ENCODE measurements at places on chromosomes 11 and 22. TPM values are rescaled to one million over a fixed set of nuclear protein-coding genes. Genes with fewer than 3 reads are reported as not detected.
A peak's percentile ranks its signal among the peaks of the same experiment; 100 is the strongest.

- no peak for DNase-seq
These were observed 15.6 kb downstream of the TMEM123 start for GRCh38 chr11:102436976-102437375.

DNA sequence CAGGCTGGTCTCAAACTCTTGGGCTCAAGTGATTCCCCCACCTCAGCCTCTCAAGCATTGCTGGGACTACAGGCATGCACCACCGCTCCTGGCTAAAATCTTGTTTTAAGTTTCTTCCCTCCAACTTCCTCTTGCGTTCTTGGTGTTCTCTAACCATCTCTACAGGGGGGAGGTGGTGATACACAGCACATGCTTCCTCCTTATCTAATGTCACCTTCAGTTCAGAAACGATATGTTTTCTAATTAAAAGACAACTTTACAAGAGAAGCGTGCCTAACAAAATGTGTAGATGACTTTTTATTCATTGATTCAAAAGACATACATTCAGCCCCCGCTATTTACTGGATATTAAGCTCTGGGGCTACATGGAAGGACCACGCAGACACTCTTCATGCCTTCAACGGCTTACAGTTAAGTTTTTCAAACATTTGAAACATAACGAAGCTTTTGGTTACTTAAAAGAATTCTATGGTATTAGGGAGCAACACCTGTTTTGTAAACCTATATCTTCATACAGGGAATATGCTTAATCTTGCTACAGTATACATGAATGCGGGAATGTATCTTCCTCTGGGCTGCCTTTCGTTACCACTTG is 933 bp upstream of the DLAT start:
- peak; percentile 37 for DNase-seq

DNA sequence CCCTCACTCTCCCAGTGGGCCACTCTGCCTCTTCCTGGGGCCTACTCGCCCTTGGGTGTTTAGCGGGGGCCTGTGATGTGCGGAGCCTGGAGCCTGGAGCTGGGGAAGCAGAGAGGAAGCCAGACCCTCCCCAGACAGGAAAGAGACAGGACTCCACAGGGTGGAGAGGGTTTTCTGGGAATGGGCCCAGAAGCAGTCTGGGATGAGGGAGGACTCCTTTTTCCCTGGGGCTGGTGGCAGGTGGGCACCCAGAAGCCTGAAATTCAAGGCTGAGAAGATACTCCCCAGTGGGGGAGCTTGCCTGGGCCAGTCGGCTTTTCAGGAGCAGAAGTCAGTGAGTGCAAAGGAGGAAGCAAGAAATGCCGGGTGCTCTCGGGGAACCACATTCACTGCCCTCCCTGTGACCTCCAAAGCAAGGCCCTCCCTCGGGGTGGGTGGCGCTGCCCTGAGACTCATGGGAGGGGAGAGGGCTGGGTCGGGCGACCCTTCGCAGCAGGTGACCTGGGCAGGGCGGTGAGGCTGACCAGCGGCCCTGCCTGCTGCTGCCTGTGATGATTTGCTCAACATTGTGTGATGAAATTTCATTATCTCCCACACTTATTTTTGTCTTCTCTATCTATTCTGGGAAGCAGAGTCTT is 1377.4 kb downstream of the BRD1 start:
- no peak for DNase-seq

DNA sequence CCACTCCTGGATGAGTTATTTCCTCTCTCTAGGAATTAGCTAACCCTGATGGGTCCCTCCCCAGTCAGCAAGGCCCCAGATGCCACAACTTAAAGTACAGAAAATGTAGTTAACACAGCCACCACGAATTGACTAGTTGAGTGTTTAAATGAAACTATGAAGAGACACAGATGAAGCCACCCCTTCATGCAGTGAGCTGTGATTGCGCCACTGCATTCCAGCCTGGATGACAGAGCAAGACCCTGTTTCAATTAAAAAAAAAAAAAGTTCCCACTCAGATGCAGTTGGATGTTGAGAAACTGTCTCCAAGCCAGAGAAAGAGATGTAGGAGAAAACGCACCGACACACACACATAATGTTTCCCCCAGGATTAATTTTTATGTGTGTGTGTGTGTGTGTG is 53.3 kb downstream of the SCN3B start:
- DNase-seq = no peak

DNA sequence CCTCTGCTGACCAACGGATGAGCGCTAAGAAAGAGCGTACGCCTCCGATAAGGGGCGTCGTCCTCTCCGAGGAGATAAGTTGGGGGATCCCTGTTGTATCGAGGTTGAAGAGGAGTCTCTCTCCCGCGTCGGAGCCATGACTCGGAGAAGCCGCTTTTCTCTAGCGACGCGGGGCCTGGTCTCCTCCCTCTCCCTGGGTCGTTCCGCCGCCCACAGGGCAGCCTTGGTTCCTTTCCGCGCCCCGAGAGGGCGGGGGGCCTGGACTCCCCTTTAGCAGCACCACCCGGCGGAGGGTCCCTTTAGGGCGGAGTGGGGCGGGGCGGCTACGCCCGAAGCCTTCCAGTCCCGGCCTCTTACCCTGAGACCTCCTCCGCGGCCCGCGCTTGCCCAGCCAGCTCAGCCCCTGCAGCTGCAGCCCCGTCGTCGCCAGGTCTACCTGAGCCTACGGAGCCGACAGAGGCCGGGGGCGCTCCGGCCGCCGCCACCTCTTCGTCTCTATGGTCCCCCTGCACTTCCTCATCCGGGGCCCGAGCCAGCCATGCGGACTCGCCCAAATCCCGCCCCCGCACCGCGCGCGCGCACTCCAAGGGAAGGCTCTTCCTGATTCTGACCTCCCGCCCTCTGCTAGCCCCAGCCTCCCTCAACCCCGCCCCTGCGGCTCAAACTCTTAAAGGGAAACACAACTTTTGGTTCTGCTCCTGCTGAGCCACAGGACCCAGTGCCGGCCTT is at the start of gene PRR14L:
PRR14L (minus strand) TSS at position 497 of the 729 bp plus-strand sequence. CDS start 11,272 bp downstream, outside the sequence.
- peak; percentile 84 for DNase-seq

DNA sequence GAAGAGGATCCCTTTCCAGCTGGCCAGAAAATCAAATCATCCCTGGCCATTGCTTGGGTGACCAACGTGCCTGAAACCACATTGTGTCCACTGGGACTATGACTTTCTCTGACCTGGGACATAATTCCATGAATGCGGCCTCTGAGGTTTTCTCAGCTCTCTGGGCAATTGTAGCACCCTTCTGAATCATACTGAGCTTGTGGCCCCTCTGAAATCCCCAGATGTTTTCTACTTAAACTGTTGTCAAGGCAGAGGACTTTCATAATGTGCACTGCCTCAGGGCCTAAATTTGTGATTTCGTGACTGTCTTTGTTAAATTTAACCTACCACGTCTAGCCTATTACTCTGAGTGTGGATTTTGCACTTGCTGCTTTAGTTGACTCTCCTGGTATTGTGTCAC is 321.1 kb upstream of the PLET1 start:
- no peak for DNase-seq

GRCh38 chr11:106121570-106122320 is 44.3 kb downstream of the AASDHPPT start:
- no peak for DNase-seq

DNA sequence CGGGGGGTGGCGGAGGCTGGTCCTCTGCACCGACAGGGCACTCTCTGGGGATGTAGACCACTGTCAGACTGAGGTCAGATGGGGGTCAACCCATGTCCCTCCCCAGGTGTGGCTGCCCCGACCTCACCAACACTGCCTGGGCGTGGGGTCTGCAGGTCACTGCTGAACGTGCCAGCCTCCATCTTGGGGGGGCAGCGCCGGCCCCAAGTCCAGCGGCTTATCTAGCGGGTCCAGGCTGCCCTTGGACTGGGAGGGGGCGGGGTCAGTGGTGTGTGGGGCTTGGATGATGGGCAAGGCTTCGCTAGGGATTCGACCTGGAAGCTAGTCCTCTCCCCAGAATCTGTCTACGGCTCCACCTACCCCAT is 178.2 kb downstream of the IGLL1 start:
- DNase-seq = peak; percentile 39

GRCh38 chr11:8241373-8242117 is 22.1 kb downstream of the LMO1 start:
- DNase-seq = no peak

- no peak for DNase-seq
These were observed 164.7 kb upstream of the GUCY1A2 start for GRCh38 chr11:107182978-107183377.

GRCh38 chr11:88297863-88298262 is 39.7 kb downstream of the CTSC start:
- no peak for DNase-seq

- no peak for DNase-seq
These were observed 861.4 kb upstream of the RAG2 start for GRCh38 chr11:37459456-37459855.

The GGTLC3 gene
- not detected for polyA plus RNA-seq

The SLC35E4 gene
- polyA plus RNA-seq = 1.1 TPM

Data from K562 (cell line).